Hypothalamus (tissue), 51 donors: ENCODE measurements at places on chromosomes 16 and 17.
A peak's percentile ranks its signal among the peaks of the same experiment; 100 is the strongest.

DNA sequence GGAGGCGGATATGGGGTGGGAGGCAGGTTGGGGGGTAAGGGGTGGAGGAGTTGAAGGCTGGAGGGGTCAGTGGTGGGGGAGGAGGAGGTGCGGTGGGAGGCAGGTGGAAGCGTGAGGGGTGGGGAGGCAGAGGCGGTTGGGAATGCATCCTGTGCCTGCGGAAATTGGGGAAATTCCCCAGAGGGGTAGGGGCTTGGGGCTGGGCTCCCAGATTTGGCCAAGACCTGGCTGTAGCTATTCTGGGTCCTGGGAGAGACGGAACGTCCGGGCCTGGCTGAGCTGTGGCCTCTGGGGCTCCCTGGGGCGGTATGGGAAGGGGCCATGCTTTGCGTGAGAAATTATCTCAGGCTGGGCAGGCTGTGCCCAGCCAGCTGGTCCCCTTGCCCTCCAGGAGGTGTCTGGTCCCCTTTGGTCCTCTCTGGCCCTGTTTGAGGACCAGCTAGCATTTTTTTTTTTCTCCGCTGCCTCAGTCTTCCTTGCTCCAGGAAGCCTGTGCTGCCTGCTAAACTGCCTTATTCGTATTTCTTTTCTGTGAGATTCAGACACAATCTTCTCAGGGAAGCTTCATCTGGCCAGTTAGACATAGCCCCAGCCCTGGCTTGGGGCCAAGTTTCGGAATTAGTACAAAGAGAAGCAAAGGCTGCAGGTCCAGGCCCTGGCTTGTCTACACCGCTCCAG, 7.3 kb upstream of the TRPV2 start:
- peak; percentile 18 for DNase-seq

DNA sequence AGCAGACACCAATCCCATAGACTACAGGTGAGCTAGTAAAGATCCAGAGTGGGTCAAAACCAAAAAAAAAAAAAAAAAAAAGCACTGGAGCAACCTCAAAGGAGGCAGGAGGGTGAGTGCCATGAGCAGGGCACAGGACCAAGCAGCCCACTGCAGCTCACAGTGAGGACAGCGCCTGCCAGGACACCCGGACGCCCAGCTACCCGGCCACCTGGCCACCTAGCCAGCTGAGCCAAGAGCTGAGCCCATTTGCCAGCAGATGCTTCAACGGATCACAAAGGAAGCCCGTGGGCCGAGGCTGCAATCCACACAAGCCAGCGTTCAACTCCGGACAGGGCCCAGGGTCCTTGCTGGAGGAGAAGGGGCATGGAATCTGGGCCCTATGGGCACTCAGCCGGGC, 15.1 kb downstream of the AXIN1 start:
- DNase-seq, result no peak

GRCh38 chr16:89315791-89316581, 98.5 kb downstream of the ZNF778 start:
- DNase-seq, result no peak

DNA sequence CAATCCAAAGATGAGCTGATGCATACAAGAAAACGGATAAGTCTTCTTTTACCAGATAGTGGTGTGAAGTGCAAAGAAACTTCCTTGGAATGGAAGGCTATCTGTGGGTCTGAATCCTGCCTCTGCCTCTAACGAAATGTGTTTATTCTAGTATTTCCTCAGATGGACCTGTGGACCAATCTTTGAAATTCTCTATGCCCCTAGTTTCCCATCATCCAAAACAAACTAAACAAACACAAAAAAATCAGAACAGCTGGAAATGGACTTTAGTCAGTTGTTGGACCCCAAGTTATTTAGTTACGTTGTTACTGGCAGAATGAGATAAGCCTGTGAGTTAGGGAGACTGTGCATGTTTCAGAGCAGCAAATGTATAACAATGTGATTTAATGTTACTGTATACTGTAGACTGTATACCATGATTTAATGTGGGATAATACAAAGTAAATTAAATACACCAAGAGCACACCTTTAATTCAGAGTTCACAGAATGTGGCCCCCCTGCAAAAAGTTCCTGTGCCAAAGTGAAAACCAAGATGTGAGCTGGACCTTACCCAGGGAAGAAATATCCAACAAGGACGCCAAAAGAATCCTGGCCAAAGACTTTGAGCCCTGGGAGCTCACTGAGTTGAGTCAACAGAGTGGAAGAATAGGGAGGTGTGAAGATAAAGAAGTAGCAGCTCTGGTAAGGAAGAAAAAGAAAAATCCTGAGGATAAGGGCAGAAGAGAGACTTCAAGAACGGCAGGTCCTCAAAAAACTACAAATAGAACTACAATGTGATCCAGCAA, 255.2 kb downstream of the CNTNAP4 start:
- DNase-seq, result no peak

DNA sequence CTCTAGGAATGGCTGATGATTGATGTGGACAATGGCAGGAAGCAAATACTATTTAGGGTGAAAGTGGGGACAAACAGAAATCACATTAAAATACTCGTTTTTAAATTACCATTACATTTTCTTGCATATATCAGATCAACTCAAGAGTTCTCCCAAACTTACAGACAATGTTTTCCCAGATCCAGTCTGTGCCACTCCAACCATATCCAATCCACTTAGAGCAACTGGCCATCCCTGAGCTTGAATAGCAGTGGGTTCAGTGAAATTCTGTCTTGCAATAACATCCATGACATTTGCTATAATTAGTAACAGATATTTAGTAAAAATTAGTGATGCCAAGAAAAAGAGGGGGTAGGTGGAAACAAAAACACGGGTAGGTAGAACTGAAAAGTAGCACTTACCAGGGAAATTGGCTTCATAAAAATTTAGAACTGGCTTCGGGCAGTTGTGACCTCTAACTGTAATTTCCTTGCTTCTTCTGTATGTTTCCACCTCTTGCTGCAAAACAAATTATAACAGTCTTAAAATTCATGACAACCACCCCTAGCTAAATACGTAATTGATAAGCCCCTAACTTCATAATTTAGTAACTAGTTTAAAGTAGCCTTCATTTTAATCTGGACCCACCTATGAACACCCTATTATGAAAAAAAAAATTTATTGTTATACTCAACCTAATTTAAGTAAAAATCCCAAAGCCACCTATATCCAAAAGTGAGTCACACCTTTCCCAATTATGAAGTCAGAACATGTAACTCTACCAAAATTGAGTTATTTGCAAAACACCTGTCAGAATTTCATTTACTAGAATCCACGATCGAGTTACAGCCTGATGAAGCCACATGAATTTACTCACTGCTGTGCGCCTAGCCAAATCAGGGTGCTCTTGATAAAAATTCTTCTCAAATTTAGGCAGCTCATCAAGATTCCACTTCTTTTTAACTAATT, 2.0 kb downstream of the DDX5 start:
- DNase-seq, result no peak

GRCh38 chr16:67271446-67271845, 7.9 kb upstream of the PLEKHG4 start:
- no peak for DNase-seq
